ENCODE measurements at places on chromosomes 12 and 14.
A peak's percentile ranks its signal among the peaks of the same experiment; 100 is the strongest.

- no peak for DNase-seq
These were observed 56.7 kb upstream of the LRFN5 start for GRCh38 chr14:41549821-41550607.

DNA sequence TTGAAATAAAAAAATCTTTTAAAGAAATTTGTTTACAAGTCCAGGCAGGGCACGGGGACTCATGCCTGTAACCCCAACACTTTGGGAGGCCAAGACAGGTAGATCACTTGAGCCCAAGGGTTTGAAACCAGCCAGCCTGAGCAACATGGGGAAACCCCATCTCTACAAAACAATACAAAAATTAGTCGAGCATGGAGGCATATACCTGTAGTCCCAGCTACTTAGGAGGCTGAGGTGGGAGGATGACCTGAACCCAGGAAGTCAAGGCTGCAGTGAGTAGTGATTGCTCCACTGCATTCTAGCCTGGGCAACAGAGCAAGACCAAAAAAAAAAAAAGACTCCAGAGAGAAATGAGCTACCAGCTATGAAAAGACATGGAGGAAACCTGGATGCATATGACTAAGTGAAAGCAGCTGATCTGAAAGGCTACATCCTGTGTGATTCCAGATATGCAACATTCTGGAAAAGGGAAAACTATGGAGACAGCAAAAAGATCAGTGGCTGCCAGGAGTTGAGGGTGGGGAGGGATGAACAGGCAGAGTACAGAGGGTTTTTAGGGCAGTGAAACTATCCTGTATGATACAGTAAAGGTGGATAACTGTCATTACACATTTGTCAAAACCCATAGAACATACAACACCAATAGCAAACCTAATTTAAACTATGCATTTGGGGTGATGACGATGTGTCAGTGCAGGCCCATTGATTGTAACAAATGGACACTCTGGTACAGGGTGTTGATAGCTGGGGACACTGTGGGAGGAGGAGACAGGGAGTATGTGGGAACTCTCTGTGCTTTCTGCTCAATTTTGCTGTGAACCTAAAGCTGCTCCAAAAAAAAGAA is 59.9 kb downstream of the PRKAB1 start:
- no peak for DNase-seq

DNA sequence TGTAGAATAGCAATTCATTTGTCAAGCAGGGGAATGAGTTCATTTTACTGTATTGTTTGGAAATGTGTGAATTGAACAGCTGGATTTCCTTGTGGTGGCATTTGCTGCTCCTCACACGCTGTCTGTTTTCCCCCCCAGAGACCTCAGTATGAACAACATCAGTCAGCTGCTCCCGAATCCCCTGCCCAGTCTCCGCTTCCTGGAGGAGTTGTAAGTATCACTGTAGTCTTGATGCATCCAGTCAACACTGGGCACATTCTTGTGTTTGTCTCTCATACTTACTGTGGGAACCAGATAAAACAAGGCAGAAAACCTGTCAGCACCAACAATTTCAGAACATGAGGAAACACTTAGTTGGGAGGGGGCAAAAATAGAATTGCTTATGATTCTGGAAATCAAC is 64.9 kb downstream of the LGR5 start:
- no peak for DNase-seq

DNA sequence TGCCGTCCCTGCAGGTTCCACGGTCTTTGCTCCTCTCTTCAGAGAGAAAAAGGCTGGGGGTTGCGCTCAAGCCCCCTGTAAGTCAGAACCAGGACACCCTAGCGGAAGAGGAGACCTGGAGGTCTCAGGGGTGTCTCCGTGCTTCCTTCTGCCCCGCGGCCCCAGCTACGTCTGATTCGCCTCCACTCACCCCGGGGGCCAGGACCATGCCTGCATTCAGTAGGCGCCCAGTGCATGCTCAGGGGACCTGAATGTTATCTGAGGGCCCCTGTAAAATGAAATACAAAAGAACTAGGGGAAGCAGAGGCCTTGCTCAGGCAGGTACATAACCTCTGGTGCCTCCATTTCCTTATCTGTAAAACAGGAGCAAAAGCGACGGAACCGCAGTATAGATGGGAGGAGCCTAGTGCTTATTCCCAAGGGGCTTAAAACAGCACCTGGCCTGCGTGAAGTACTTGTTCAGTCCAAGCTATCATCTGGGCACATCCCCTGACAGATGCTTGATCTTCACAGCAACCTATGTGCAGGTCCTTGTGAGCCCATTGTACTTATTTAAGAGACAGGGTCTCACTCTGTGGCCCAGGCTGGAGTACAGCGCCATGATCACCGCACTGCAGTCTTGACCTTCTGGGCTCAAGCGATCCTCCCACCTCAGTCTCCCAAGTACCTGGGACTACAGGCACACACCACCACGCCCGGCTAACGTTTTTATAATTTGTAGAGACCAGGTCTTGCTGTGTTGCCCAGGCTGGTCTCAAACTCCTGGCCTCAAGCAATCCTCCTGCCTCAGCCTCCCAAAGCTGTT is 110.3 kb upstream of the NCOR2 start:
- no peak for DNase-seq

GRCh38 chr12:3534511-3534910 is 43.5 kb downstream of the PRMT8 start:
- DNase-seq, result no peak

DNA sequence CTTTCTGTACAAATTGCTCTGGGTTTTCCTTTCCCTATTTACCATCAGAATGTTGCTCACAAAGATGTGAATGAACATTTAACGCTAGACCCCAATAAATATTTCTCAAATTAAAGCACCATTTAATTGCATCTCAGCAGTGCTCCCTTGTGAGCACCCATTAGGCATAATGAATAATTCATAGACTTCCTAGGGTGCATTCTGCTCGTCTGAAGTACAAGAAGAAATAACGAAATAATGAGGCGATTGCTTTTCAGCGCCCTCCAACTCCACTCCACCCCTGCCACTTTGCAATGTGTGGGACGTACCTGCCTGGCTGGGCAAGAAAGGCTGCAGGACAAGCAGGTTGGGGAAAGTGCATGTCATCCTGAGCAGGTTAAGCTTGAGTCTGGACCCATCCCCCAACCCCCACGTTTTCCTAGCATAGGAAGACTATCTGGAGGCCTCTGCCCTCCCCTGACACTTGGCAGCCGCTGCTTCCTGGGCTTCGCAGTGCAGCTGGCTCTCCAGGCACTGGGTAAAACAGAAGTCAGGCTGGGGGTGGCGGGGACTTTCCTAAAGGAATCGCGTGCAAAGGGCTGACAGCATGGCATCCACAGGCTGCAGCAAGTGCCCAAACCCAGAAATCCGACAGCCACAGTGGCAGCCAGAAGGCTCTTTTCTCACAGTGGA is 253.7 kb downstream of the DUSP6 start:
- DNase-seq, result no peak

DNA sequence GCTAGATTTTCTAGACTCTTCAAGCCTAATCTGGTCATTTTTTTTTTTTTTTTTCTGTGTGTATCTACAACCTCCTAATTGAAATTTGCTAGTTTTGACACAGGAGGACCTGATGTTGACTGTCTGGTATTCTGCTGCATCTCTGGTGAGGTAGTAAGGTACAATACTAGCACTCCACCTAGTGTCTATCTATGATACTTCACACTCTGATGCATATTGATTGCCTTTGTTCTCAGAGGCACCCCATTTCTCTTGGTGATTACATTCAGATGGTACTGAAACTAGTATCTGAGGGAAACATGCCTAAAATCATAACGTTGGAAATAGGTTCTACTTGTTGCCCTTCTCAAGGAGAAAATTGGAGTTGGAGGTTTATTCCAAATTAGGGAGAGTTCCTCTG is 930.5 kb upstream of the NOVA1 start:
- no peak for DNase-seq

GRCh38 chr12:84738481-84738972 is 174.1 kb downstream of the SLC6A15 start:
- DNase-seq, result no peak

DNA sequence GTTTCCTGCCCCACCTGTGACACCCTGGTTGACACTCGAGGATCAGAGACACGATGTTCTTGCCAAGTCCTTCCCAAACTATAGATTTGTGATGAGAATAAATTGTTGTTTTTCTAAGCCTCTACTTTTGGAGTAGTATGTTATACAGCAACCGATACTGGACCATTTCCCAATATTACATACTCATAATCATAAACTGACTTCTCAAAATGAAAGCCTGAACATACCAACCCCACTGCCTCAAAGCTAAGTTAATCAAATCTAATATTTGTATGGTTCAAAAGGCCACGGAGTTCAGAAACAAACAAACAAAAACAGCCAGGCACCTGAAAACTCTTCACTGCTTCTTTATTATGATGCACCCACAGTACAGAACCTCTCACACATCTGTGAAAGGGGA is 52.3 kb upstream of the GPHB5 start:
- no peak for DNase-seq

DNA sequence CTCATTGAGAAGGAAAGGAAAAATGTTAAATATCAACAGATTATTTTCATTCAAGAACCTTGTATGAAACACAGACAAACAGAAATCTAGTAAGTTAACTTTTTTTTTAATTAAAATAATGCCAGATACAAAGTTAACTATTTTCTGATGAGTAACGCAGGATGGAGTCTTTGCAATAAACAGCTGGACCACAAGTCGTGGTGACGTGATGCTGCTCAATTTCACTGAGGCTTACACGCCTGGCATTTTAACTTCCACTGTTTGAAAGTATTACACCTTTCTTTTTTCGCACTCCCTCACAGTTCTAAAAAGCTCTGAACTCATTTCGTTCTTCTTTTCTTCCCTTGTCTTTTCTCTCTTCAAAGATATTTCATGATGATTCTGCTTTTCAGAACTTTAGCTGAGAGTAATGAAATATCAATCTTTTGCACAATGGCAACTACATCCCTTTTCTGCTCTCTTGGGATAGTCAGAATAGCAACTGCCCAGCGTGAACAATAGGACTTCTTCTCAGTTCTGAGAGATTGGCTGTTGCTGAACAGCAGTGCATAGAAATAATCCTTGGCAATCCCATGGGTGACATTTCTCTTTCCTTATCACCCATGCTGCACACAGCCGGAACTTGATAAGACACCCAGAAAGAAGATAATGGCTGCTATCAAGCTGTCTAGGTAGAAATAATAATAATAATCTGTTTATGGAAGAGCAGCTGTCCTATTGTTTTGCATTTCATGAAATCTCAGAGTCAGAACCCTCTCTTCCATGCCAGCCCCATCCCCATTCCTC is 160.5 kb downstream of the BTG1 start:
- DNase-seq, result no peak

DNA sequence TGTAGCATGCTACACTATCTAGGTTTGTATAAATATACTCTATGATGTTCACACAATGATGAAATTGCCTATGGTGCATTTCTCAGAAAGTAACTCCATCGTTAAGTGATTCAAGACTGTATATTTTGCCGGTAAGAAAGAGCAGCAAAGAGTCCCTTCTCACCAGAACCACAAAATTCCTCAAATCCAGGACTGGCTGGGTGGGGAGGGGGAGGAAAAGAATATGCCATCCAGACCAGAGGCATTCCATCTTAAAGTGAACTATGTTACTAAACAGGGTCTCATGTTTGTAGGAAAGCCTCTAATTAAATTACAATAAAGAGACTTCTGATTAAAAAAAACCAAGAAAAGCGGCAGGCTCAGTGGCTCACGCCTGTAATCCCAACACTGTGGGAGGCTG is 11.5 kb downstream of the UBE2N start:
- no peak for DNase-seq

GRCh38 chr14:28704153-28704552 is 62.4 kb upstream of the FOXG1 start:
- no peak for DNase-seq

DNA sequence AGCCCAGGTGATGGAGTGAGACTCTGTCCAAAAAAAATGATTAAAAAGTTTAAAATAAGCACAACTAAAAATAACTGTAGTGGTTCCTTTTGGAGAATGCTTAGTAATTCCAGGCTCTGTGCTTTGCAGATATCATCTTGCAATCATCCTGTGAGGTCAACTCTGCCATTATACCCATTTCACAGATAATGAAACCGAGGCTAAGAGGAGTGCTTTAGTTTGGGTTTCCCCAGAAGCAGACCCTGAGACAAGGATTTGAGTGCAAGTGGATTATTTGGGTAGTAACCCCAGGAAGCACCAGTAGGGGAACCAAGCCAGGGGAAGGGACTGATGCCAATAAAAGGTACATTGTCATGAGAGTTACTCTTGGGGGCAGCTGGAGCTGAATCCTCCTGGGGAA is 44.7 kb downstream of the RIN3 start:
- no peak for DNase-seq

- peak; percentile 22 for DNase-seq
These were observed 41.6 kb downstream of the UBE3B start for GRCh38 chr12:109518820-109519665.

DNA sequence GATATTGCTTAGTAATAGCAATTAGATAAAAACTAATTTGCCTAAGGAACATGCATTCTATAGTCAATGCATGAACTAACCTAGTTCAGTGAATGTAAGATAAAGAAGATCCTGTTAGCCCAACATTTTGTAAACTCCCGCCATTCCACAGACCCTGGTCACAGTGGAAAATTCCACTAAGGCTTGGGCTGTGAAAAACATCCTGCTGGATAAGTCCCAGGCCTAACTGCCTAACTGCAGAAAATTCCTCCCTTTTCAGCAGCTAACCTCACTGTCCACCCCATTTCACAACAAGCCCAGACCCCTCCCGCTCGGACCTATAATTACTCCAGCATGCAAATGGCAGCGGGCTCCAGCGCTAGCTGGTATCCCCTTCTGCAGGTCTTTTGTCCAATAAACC is 97.9 kb upstream of the GARIN6 start:
- DNase-seq, result no peak

GRCh38 chr14:94964931-94965330 is 192.4 kb downstream of the DICER1 start:
- DNase-seq, result no peak

- DNase-seq, result no peak
These were observed 36.9 kb upstream of the AP4S1 start for GRCh38 chr14:30988509-30988908.

DNA sequence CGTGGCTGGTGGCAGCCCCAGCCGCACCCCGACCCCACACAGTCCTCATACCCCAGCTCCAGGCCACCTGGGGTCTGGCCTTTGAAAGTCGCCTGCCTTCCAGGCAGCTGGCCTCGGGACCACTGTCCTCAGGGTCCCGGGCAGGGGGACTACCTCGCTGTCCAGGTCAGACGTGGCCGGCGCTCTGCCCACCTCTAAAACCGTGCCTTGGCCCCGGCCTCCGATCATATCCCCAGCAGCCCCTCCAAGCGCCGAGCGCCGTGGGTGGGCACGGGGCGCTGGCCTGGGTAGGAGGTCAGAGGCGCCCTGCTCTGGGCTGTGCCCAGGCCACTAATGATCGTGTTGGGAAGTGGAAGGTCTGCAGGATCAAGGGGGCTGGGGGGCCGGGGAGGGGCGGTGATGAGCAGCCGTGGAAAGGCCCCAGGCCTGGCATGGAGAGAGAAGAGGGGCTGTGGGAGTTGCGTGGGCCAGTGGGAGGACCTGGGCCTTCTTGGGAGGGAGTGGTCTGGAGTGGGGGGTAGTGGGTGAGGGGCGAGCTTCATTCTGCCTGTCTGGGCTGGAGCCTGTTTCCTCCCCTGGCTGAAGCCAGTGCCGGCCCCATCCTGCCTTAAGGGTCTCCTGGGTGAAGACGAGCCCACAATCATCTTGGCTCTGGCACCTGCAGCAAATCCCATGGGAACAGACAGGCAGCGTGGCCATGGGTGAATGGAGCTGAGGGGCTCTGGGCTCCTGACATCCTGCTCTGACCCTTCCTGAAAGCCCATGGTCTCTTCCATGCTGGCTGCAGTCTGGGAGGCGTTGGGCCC is 4.9 kb downstream of the TMEM121 start:
- DNase-seq, result no peak
